ENCODE measurements at places on chromosomes 12 and 14.

DNA sequence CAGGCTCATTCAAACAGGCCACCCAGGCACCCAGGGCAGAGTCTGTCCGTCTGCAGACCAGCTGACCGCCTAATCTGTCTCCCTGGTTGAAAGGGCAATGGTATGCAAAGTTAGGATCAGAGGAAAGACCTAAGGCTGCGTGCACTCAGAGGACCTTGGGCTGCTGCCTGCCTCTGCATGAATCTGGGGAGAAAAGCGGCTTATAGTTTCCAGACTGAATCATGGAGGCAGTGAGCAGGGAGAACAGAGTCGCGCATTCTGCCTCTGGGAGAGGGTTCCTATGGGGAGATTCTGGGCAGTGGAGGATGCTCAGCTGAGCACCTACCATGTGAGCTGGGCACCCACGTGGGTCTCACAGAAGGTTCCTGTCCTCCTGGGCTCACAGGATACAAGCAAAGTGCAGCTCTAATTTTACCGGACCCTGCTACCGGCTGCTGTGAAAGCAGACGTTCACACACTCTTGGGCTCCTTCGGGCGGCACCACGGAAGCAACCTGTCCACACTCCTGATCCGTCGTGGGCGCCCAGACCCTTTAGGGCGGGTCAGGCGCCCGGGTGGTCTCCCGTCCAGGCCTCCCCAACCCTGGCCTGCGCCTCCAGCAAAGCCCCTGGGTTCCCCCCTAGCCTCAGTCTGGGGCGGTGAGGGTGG is 772 bp downstream of the SCARB1 start:
- DNase-seq: no peak

DNA sequence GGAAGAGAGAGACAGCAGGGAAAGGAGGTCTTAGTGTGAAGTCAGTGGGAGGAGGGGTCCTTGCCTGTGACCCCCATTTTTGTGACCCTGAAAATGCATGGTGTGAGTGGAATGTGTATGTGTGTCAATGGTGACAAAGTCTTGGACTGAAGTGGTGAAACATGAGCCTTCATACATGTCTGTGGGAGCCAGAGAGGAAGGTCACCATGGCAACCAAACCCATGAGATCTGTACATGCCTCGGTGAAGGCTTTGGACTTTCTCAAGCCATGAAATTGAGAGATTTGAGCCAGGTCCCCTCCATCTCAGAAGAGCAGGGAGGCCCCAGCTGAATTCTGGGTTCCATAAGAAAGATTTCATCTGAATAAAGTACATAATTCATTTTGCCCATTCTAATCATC is 108.7 kb downstream of the TTC8 start:
- no peak for DNase-seq

DNA sequence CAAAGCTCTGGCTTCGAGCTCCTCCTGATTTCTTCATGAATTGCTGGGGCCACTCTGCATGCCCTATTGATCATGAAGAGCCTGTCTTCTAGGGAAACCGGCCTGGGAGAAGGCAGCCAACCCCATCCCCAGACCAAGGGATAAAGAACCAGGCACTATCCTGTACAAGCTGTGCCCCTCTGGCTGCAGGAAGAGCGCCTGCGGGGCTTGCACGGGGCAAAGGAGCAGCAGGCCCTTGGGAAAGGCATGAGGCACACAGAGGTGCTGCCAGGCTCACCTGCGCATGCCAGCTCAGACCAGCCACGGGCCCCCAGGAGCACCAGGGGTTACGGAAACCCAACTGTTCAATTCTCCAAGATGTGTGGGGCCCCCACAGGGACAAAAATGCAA is 2.1 kb downstream of the ITPK1 start:
- DNase-seq: no peak

GRCh38 chr12:54033980-54034784 is 1.3 kb downstream of the HOXC5 start:
- DNase-seq: no peak

DNA sequence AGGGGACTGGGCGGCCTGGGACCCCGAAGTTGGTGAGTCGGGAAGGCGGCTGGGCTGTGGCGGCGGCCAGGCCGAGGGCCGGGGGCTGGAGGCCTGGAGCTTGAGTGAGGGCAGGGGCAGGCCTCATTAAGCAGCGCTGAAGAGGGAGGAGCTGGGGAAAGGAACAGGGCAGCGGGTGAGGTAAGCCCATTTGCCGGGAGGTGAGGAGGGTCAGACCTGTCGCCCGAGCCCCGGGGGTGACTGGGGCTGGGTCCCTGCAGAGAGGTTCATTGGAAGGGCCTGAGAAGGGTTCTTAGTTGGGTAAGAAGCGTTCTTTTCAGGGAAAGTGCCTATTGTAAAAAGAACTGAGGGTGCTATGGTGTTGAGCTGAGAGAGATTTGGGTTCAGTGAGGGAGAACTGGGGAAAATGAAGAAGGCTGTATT is 441 bp downstream of the RAB5B start:
- DNase-seq: no peak

- DNase-seq: no peak
Measured at GRCh38 chr14:105838591-105839424, 312.4 kb downstream of the TMEM121 start.

DNA sequence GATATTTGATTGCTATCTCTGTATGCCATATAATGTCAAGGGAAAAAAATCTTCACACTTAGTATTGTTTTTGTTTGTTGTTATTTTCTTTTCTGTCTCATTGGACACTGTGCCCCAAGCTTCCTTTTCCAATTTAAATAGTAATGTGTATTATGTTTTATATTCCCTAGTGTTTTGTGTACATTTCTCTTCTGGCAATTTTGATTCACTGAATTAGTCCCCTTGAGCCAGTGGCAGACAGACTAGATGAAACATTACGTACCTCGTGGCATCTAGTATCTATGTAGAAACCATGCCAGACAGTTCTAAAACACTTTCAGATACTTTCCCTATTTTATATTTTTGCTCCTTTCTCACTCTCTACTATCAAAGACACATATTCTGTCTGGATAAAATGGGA is at the start of gene OR6C1:
TSS of gene OR6C1 (plus strand) at position 301 of the 400 bp plus-strand sequence. CDS start 6,257 bp downstream, outside the sequence.
- DNase-seq: no peak

DNA sequence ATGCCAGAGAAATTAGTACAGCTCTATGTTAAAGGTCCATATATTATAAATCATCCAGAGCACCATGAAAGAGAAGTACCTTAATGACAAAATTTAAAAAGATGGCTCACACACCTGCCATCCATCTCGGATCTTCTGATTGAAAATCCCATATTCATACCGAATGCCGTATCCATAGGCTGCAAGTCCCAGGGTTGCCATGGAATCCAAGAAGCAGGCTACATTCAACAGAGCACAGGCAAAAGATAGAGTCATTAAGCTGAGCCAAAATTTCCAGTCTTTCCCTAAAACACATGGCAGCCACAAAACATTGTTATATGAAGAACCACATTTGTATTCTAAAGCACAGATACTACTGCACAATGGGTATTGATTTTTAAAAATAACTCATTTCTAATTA is 12.7 kb downstream of the PYGL start:
- no peak for DNase-seq

GRCh38 chr14:91337699-91338335 is 79.8 kb downstream of the CCDC88C start:
- no peak for DNase-seq

GRCh38 chr12:103493199-103493598 is 2.6 kb downstream of the C12orf42 start:
- no peak for DNase-seq

- no peak for DNase-seq
Measured at GRCh38 chr12:131166717-131167116, 213.0 kb downstream of the ADGRD1 start.

GRCh38 chr12:102753802-102754201 is 163.2 kb downstream of the PAH start:
- DNase-seq: no peak

- no peak for DNase-seq
Measured at GRCh38 chr12:66062290-66062625, 68.3 kb downstream of the LLPH start.

DNA sequence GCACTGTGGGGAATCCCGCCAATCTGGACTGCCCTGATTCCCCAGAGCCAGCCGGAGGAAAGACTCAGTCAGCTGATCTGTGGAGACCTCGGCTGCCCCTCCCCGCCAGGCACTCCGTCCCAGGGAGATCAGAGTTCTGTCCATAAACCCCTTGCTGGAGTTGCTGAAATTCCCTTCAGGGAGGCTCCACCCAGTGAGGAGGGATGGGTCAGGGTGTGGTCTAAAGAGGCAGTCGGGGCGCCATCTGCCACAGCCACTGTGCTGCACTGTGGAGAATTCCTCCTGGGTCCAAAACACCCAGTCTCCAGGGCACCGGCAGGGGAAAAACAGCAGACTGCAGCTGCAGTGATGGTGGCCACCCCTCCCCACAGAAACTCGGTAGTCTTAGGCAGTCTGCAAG is 1922.3 kb upstream of the FLRT2 start:
- DNase-seq: no peak

- no peak for DNase-seq
Measured at GRCh38 chr12:80226576-80226975, 127.2 kb downstream of the OTOGL start.

DNA sequence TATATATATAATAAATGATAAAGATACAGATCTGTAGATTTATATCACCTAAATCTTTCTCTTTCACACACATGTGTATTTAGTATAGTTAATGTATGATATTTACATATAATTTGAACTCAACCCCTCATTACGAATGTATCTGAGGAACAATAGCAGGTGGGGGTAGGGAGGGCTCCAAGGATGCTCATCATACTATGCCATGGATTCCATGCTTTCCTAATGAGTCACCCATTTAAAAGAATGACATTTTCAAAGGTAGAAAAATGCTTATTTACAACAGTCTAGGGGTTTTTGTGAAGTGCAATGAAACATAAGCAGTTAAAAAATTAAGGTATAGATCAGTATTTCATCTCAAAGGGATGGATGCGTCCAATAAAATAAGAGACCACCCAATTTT is 181.6 kb downstream of the SOX5 start:
- DNase-seq: no peak

GRCh38 chr14:68819260-68819691 is 26.4 kb upstream of the ZFP36L1 start:
- DNase-seq: no peak

DNA sequence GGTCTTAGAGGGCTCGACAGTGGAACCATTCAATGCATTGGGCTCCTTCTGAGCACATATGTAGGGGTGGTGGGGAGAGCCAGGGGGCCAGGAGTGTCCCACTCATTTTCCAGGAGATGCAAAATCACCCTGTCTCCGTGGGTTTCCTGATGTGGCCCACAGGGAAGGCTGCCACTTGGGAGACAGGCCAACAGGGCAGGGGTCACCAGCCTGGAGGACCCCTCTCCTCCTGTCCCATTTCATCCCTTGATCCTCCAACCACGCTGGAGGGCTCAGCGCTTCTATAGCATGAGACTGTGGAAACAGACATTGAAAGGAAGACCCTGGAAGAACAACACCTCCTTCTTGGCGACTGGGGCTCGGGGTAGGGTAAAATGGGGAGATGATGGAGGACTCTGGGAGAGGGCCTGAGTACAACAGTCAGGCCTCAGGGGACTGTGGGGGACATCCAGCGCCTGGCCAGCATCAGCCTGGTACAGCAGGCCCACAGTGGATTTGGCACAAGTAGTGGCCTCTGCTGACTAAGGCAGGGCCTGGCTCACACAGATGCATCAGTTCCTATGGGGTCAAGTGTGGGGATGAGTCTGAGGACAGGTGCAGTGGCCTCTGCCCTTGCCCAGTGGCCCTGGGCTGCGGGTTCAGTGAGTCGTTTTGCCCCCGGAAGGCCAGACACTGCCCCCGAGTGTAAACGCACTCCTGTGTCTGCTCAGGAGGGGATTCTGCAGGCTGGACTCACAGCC is 68.0 kb downstream of the PRIMA1 start:
- DNase-seq: no peak

- DNase-seq: no peak
Measured at GRCh38 chr12:27018037-27018436, 3.9 kb upstream of the TM7SF3 start.

DNA sequence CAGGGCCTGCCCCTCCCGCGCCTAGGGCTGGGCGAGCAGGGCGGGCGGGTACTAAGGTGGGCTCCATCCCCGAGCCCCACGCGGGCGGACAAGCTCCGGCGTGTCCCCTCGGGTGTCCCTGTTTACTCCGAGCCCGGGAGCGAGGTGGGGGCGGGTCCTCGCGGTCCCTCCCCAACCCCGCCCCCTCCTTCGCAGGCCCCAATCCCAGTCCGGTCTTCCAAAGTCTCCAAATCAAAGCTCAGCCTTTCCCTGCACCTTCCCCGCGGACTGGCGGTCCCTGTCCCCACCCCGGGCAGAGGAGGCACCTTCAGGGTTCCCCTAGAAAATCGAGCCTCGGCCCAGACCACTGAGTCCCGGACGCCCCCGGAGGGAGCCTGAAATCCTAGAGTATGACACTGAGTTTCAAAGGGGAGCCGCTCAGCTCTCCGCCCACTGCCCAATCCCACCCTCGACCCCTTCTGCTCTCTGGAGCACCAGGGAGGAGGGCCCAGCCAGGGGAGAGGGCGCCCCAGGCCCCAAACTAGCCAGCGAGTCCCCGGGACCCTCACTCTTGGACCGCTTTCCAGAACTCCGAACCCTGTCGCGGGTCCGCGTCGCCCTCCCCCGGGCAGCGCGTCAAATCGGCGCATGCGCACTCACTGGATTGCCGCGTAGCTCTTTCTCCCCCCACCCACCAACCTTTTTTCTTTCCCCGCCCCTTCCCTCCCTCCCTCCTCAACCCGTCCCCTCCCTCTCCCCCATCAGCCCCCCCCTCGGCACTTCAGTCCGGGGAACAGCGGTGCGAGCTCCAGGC is at the start of gene LRP1:
TSS of gene LRP1 (plus strand) at position 758 of the 793 bp plus-strand sequence. CDS start 482 bp downstream, outside the sequence.
- DNase-seq: peak; percentile 57

GRCh38 chr14:45078323-45078722 is 5.6 kb upstream of the PRPF39 start:
- DNase-seq: no peak

DNA sequence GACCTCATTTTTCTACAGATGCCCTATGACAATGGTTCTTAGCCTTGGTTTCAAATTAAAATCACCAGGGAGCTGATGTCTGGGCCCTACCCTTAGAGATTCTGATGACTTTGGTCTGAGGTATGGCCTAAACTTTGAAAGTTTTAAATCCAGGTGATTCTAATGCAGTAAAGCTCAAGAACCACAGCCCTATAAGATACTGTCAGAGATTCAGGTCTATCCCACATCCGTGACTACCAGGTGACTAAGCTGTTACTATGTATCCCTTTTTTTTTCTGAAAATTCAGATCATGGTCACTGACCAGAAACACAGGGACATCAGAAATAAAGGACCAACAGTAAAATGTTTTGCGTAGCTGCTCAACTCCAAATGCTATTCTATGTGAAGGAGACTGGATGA is 148.8 kb upstream of the BMP4 start:
- no peak for DNase-seq

DNA sequence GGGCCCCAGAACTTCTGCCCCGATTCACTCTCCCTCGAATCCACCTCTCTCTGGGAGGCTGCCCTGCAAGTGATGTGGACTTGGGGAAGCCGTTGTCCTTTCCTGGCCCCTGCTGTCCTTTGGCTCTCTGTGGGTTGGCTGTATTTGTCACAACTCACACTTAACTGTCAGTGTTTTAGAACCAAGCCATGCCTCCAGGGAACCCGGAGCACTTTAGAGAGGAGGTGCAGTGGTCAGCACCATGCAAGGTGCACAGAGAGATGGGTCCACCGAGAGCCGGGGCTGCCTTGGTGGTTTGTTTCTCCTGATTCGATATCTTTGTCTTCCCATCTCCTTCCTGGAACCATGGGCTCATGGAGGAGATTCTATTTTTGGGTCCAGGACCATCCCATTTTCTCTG is 129.5 kb upstream of the RTL1 start:
- DNase-seq: no peak

GRCh38 chr12:124852329-124852831 is 11.3 kb downstream of the SCARB1 start:
- no peak for DNase-seq

GRCh38 chr14:97273540-97273939 is 476.4 kb downstream of the VRK1 start:
- no peak for DNase-seq

- DNase-seq: no peak
Measured at GRCh38 chr12:92224685-92225331, 79.2 kb upstream of the BTG1 start.

Data from stimulated activated CD4-positive, alpha-beta T cell treated with anti-CD3 and anti-CD28 coated beads, Interleukin-1b, Interleukin-23, amount 100 ng/mL, for 1 hour (primary cell).